ENCODE measurements at places on chromosomes 4 and X.
A peak's percentile ranks its signal among the peaks of the same experiment; 100 is the strongest.

DNA sequence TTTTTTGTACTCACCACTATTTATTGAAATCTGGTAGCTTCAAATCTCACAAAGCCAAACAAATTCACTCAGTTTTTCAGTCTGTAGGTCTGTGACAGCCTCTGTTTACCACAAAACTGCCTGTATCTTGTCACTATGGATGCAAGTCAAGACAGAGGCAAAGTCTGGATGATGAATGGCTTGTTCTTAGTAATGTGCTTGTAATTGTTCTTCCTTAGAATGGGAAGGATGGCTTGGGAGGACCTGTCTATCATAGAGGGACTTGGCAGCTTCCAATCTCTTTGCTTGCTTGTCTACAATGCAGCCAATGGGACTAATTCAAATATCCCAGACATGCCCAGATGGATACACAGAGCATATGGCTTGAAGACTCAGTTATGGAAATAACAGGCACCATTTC is 141.2 kb upstream of the SCML1 start:
- no peak for DNase-seq

GRCh38 chr4:173436771-173437265 is 37.9 kb upstream of the SCRG1 start:
- DNase-seq: no peak

DNA sequence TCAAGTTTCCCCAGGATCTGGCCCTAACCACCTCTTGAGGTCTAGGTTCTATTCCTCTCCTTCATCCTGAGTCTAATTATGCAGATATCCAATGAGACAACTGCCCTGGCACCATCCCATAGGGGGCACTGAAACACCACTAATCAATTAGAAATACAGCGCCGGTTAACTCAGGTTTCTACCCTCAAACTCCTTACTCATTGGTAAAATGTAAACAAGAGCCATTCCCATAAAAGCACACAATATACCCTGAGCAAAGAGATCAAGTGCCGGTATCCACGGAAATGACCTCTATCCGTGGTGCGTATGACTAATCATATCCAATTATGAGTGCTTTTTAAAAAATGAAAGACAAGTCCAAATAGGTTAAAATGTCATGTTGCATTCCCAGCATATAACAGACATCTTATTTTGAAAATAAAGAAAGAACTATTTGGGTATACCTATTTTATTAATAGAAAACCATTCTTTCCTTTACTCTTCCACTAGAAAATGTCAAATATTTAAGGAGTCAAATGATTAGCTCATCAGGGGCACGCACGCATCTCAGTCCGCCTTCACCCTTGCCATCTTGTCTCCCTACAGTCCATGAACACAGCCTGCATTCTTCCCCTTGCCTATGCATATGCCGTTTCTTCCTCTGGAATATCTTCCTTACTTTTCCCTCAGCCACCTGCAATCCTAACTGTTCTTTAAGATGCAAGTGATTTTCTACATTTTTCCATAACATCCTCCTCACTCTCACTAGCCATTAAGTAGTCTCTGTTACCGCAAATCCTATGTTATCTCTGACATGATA is 141.1 kb downstream of the MAML3 start:
- peak; percentile 64 for DNase-seq

DNA sequence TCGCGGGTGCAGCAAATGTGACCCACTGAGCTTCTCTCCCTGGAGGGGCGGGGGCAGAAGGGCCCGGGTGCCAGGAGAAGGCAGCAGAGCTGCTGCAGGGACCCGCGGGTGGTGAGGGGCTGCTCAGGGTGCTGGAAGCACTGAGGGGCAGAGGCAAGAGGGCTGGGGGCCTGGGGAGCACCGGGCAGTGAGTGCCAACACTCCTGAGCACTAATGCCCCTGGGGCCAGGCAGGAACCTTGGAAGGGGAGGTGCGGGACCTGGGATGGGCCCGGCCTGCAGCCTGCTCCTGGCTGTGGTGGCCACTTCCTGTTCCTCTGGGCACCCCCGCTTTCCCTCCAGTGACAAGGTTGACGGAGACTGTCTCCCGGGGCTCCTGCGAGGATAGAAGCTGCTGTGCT is 66.5 kb upstream of the ADRA2C start:
- DNase-seq: no peak

GRCh38 chrX:103688946-103689345 is 2.4 kb upstream of the MORF4L2 start:
- peak; percentile 4 for DNase-seq

- DNase-seq: no peak
Measured at GRCh38 chrX:129557844-129558480, 17.9 kb downstream of the OCRL start.

GRCh38 chr4:156158747-156159146 is 205.1 kb upstream of the CTSO start:
- DNase-seq: no peak

DNA sequence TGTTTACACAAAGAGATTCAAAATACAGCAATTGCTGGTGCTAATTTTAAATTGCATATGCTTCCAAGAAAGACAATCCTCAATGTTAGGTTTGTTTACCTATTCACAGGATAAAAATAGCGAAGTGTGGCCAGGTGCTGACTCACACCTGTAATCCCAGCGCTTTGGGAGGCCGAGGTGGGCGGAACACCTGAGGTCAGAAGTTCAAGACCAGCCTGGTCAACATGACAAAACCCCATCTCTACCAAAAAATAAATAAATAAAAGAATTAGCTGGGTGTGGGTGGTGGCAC is 77.7 kb downstream of the OPHN1 start:
- DNase-seq: no peak

GRCh38 chr4:187251896-187252295 is 528.2 kb upstream of the FAT1 start:
- no peak for DNase-seq

DNA sequence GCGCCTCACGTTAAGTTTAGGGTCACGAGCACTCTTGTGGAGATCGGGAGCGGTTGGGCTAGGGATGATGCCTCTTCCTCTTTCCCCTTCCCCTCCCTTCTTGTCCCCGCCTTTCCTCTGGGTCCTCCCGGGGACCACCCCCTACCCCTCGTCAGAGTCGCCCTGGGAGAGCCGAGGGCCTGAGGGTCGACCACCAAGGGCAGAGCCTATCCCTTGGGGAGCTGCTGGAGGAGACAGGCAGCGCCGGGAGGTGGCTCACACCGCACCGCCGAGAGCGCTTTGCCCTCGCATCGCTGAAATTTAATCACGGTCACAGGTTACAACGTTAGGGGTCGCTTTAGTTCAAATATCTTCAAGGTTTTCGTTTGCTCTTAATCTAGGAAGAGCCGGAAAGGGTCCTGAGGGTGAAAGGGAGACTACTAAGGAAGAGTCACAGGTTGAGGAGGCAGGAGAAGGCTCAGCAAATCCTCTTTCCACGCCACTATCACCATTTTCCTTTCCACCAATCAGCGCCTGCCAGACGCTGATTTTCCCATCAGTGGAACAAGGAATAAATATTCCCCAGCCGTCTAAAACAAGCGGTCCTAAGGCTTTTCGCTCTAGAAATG is 528 bp upstream of the SNCA start:
- peak; percentile 10 for DNase-seq

DNA sequence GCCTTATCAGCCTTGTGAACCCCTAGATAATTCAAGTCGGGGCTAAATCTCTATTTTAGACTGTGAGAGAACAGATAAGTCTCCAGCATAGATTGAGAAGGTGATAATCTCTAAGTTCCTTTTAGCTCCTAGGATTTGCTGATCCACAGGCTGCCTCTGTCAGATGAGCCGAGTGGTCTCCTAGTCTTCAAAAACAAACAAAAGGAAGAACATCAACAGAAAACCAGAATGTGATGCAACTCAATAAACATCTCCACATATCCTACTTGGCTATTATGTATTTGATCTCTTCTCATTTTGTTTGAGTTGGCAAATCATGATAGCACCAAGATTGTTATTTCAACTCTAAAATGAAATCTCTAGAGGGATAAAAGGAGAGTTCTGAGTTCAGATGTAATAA is 88.4 kb upstream of the SLC7A11 start:
- no peak for DNase-seq

GRCh38 chr4:108628411-108628810 is 8.0 kb downstream of the RPL34 start:
- DNase-seq: no peak

DNA sequence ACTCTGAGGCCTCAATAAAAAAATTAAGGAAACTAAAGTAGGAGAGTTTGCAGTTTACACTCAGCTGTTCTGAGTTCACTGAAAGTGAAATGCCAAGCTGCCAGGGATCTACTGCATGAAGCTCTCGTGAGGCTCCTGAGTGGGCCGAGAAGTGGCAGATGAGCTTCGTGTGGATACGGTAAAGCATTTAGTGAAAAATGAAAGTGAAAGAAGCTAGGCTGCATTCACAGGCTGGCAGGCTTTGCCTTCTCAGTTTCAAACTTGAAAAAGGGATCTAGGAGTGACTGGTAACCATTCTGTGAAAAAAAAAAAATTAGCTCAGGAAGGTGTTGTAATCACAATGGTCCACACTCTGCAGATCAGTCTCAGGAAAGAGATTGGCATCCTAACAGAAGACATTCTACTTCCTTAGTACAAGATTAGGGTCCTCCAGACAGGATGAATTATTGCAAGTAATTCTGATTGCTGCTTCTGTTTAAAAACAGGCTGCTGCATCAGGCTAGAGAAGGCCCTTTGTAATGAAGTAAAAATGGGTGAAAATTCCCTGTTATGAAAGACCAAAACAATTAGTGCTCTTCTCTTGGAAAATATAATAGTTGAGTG is 679.9 kb downstream of the RPA4 start:
- DNase-seq: peak; percentile 28

DNA sequence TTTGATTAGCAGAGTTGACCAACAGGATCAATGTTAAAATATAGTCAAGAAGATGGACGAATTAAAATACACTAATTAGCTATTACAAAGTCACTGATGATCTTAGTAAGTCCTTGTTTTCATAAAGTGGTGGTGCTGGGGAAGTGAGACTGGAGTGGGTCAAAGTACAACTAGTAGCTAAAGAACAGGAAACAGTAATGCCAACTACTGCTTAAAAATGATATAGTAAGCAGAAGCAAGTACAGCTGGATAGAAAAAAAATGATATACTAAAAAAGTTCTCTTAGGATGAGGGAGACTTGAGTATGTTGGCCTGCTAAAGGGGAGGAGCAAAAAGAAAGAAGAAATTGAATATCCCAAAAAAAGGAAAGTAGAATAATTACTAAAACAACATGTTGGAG is 580.8 kb upstream of the FTHL17 start:
- no peak for DNase-seq

GRCh38 chr4:77852892-77853495 is 9.6 kb upstream of the MRPL1 start:
- peak; percentile 68 for DNase-seq

GRCh38 chrX:3803305-3803704 is 89.9 kb upstream of the PRKX start:
- DNase-seq: no peak

- no peak for DNase-seq
Measured at GRCh38 chrX:35617836-35618235, 180.3 kb upstream of the MAGEB16 start.

- DNase-seq: no peak
Measured at GRCh38 chr4:87076690-87077358, 142.0 kb downstream of the AFF1 start.

GRCh38 chrX:139224953-139225665 is 305.4 kb upstream of the F9 start:
- no peak for DNase-seq

DNA sequence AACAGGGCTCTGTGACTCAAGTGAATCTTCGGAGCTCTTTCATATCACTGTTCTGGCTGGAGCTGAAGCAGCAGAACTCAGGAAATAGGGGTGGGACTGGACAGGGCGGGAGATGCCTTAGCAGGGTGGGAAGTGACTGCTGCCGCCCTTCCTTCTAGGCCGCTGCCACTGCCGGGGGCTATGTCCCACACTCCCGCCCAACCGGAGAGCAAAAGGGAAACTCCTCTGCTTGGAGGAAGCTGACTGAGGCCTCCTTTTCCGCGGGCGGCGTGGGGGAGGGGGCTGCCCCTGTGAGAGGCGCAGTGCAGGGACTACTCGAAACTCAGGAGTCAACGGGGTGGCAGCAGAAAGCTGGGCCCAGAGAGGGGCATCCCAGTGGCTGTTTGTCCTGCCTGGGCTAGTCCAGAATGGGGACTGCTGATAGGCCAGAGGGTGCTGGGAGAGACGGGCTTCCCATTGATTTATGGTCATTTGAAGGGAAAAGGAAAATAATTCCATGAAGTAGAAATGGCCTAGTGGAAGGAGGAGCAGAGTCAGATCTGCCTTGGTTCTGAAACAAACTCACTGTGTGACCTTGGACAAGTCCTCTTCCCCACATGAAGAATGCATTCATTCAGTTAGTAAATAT is 36.9 kb downstream of the STARD8 start:
- DNase-seq: peak; percentile 3

DNA sequence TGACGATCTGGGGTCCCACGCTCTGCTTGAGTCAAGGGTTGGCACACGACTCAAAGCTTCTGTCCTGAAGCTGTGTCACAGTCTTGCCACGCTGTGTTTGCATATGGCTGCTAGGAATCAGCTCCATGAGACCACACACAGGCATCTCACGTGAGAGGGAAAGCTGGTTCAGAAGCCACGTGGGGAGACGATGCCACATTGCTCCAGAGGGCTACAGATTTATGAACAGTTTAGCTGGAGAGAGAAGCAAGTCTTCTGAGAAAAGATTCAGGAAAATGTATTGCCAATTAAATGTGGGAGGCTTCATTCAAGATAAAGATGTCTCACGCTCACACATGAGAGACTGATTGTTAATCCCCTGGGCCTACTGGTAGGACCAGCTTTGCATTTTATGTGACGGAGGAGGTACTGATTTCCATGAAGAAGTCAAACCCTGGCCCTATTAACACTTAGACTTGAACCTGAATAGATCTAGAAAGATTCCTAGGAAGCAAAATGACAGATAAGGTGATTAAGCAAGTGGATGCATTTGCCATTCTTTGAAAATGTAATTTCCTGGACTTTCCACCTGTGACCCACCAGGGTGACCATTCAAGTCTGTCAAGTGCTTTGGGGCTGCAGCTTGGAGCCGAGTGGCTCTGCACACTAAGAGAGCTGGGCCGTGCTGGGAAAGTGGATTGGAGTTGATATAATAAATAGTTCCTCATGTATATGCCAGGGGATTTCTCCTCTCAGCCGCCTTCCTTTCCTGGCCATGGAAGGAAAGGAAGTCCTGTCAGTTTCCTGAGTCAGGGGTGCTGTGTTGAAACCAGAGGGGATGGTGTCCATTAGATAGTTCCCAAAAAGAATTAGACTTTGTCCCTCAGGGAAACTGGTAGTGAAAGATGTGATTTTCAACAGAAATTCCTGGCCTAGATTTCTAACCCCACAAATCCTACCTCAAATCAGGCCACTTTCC is 29.0 kb downstream of the ENPP6 start:
- DNase-seq: no peak

DNA sequence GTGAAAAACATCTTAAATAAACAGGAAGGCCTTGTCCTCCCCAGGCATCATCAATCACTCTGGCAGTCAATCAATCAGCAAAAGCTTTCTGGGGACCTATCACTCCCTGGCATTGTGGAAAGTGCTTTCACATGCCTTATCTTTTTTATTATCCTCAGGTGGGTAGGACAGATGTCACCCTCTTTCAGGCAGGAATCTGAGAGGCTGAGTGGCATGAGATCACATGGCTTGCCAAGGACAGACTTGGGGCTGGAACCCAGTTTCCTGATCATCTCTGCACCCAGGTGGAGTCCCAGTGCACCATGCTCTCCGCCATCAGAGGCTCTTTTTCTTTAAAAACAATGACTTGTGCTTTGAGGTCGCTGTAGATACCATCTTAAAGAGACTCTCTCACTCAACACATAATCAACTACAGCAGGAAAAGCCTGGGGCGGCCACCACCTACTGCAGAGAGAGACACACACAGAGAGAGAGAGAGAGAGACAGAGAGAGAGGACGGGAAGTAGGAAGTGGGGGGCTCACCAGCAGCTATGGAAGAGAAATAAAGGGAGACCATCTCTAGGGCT is 282.7 kb downstream of the PTTG2 start:
- no peak for DNase-seq
